Activated T-helper 1 cell treated with anti-CD3 and anti-CD28 coated beads, Interleukin-12 subunit alpha, Interleukin-12 subunit beta, Interleukin-2, Interleukin-4 antibody, amounts not matched to agents 30 ng/mL and 10 ng/mL and 1 ng/mL, durations not matched to agents 14 hours and 24 hours and 36 hours (primary cell): ENCODE measurements at places on chromosomes 1 and 21.

DNA sequence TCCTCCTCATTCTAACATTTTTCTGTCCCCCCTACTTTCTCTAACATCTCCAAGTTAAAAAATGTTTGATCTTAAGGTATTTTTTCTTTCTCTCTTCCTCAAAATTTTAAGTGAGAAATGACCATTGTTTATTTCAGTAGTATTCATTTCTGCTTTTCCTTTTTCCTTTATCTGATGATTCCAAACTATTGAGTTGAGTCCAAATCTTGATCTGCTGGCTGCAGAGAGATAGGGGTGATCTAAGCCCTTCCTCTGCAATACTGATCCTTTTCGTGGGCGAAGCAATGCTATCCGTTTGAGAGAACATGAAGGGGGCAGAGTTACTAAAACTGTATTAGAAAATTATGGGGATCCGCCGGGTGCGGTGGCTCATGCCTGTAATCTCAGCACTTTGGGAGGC, 516 bp upstream of the NMNAT2 start:
- DNase-seq = no peak

DNA sequence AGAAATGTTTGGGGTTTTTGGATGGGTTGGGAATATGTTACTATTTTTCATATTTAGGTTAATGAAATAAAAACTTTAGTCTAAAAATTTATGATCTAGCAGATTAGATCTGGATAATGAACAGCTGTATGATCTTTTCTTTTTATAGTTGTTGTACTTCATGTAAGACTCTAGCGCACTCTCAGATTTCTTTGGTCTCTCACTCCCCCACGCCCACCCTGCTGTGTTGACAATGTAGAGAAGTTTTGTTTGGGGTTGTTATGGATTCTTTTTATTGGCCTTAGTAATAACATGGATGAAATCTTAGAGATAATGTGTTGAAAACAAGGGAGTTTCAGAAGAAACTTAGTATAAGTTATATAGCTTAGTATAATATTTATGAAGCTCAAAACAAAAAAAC, 5.5 kb downstream of the KLF18 start:
- no peak for DNase-seq

- no peak for DNase-seq
These were observed 76.9 kb upstream of the TNFSF18 start for GRCh38 chr1:173127369-173128307.

DNA sequence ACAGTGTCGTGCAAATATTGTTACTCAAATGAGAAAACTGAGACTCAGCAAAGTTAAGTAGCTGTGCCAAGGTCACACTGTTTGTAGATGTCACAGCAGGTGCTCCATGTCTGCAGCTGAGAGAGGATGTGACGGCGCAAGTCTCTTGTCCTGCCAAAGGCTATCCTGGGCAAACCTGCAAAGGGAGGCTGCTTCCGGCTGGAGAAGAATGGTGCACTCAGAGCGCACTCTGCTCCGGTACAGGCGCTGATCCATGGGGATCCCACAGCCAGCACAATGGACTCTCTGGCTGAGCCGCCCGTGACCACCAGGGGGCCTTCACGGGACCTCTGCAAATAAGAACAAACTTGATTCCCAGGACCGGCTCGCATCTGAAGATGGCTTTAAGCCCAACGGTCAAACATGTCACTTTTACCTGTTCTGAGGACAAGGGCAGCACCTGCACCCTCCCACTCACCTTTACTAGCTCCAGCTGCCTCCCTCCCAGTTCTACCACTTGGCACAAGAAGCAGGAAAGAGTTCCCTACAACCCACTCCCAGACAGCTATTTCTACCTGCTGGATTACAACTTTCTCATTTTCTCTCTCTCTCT, 21.9 kb downstream of the RD3 start:
- peak; percentile 14 for DNase-seq

GRCh38 chr1:174795806-174796205, 203.9 kb upstream of the CACYBP start:
- DNase-seq = no peak

- no peak for DNase-seq
These were observed 14.0 kb downstream of the SDC3 start for GRCh38 chr1:30894508-30894973.

GRCh38 chr1:115706587-115707425, 61.7 kb downstream of the CASQ2 start:
- no peak for DNase-seq

GRCh38 chr1:112298558-112298957, 97.5 kb upstream of the CTTNBP2NL start:
- no peak for DNase-seq

DNA sequence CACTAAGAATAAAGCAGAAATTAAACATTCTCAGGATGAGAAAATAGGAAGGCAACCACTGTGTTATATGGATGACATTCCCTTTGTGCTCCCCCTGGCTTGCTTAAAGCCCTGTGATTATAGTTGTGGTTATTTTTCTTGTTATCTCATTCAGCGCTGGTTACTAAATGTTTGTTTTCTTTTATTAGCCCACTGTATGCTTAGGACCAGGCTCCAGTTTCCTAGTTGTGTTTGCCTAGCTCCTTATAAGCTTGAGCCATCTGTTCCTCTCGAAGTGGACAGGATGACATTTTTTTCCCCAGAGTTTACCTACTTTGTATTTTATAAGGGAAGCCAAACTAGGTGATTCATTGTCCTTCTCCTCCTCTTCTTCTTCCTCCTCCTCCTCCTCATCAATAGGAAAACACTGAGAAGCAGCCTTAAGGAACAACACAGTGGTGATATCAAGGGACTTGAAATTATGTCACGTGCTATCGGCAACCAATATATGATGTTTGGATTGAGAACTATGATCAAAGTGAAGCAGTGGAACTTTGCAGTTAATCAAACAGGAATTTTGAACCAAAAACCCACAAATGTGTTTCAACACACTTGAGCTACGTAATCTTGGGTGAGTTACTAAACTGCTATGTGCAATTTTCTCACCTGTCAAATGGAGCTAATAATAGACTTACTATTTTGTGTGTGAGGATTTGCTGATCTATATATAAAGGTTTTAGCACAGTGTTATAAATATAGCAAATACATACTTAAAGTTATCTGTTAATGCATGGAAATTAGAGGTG, 35.1 kb upstream of the RGS7 start:
- no peak for DNase-seq

DNA sequence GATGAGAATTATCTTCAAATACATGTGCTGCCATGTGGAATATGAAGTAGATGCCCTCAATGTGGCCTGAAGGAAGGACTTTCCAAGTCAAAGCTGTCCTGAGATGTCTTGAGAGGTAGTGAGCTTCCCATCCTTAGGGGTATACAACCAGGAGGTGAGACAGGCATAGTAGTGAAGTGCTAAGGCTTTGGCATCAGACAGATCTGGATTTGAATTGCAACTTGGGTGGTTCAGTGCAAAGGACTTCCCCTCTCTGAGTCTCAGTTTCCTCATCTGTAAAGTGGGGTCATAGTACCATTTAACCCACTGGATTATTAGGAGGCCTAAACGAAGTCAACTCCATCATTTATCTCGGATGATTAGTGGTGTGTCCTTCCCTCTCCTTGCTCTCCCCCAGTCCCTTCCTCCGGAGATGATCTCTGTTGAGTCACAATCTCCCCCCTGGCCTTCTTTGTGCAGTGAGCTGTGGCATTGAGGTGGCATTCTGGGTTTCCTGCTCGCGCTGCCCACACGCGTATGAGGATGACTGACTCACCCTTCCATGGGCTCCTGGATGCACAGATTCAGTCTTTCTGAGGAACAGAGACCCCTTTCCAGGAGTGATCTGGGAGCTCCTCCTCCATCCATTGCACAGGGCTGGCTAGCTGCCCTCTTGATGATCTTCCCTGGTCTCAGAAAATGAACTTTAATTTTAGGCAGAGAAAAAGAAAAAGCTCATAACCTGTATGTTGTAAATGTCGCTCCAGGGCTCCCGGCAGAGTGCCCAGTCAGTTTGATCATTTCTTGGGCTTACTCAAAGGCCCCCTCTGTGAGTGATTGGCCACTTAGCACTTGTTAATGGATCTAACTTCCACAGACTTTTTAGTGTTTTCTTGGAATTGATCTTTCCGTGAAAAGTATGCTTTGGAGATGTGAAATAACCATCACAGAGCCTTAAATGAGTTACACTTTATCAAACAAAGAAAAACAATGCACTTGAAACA, 354.6 kb downstream of the PTPRU start:
- no peak for DNase-seq

GRCh38 chr21:42386034-42386591, 9.7 kb downstream of the TMPRSS3 start:
- no peak for DNase-seq

DNA sequence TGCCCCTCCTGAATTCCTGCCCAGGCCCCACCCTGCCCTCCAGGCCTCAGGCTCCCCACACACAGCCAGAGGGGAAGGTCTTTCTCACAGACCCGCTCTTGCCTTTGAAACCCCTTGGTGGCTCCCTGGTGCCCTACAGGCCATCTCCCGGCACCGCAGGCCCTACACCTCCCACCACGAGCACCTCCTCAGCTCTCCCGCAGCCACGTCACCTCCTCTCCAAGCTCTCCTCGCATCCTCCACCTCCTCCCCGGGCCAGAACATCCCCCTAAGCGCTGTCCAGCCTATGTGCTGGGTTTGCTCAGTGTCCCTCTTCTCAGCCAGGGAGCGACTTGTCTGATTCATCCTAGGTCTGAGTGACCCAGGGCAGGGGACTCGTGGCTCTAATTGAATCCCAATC, 66.4 kb downstream of the DMRTB1 start:
- no peak for DNase-seq

DNA sequence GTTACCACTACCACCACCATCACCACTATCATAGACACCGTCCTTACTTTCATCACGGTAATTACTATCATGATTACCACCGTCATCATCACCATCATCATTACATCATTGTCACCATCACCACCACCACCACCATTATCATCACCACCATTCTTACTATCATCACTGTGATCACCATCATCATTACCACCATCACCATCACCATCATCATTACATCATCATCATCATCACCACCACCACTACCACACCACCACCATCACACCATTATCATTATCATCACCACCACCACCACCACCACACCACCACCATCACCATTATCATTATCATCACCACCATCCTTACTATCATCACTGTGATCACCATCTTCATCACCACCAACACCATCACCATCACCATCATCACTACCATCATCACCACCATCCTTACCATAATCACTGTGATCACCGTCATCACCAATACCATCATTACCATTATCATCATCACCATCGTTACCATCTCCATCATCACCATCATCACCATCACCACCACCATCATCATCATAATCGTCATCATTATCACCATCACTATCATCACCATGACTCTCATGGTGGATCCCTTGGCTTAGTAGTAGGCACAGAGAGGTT, 244.4 kb upstream of the C1orf174 start:
- DNase-seq = no peak

DNA sequence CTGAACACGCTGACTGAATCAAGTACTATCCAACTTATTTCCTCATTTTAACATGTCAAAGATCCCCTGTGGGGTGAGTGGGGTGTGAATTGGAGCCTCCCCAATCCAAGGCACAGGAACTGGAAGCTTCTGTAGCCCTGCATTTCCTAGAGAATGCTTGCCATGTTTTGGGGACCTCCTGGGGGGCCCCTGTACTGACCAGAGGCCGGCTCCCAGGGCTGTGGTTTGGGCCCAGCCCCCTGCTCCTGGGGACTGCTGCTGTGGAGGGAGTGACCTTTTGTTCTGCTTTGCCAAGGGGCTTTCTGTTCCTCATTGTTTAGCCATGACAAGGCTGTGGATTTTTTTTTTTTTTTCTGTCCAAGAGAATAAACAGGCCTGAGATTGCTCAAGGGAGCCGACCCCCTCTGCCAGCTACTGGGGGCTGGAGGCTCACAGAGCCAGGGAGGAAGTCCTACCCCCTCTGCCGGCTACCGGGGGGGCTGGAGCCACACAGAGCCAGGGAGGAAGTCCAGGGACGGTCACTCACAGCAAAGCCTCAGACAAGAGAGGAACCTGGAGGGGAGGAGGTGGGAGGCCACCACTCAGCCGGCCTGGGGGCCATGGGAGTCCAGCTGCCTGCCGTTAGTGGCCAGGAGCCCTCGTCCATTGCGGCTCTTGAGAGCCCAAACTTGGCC, 17.4 kb downstream of the TNFRSF1B start:
- DNase-seq = no peak

GRCh38 chr21:36422279-36423098, 37.3 kb downstream of the CHAF1B start:
- no peak for DNase-seq

DNA sequence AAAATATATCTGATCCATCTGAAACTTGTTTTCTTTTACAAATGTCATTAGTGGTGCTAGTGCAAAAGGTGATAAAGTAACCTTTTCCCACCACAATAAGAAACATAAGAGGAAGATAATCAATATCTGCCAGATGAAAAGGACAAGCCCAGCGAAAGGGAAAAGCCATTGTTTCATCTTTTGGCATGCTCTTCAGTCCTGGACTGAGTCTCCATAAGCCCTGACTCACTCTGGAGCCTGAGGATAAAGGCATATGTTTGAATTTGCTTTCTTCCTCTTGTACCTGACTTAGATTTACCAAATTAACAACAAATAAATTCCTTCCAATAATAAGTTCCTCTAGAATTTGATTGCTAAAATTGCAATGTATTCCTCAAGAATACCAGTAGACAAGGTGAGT, 13.6 kb downstream of the DNAJC11 start:
- DNase-seq = no peak

DNA sequence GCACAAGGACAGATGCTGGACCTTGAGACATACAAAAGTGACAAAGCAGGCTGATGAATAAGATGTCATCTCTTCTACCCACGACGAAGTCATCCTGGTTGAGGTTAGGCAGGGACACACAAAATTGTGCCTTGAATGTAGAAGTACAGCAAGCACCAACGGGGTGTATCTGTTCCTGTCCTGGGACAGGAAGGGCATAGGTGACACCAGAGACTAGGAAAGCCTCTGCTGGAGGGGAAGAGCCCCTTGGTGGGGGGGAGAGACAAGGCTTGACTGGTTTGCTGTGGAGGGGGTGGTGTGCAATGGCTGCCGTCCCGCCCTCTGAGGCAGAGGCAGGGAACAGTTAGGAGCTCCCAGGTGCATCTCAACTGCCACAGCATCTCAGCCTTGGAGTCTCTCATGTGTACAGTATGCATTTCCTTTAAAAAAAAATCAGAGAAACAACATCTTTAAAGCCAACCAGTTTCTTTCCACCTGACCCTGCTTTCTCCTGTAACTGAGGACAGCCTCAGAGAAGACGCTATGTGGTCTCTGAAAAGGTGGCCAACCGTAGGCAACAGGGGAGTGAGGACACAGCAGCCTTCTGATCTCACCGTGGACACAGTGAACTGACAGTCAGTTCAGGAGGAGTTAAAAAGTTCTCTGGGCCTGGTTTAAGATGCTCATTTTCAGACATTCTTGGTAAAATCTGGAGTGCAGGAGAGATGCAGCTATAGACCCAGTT, 17.7 kb upstream of the GFI1 start:
- DNase-seq = no peak
